Naive B cell (primary cell): ENCODE measurements at places on chromosomes 7 and 10.
A peak's percentile ranks its signal among the peaks of the same experiment; 100 is the strongest.

DNA sequence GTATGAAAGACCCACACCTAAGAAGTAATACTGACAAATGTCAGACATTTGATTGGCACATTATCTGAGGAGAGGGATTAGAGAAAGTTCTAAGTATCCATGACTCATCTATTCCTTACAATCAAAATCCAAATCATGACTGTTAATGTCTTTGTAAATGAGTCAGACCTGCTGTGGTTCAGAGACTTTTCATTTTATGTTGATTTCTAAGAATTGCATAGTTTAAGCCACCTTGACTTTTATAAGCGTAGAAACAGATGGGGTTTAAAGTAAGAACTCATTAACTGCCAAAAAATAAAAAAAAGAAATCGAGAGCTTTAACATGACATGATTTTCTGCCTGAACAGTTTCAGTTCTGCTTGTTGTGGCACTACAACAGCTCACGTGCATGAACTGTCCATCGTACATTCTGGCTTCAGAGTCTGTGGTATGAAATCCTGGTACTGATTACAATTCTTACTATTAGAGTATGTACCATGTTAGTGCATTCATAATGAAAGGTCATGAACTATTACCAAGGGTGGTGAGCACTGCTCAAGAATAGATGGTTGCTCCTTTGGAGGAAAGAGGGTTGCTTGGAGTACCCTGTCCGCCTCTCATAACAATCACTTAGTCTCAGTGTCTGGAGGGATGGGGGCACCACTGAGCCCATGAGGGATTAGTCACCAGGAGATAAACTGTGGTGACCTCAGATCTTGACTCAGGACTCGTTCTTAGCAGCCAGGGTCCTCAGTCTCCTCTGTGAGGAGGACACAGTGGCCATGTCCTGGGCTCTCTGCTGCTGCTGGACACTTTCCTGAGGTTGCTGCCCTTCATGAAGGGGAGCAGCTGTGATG is 42.2 kb downstream of the ACSM6 start:
- DNase-seq = peak; percentile 16

- DNase-seq = peak; percentile 19
These were observed 130.6 kb downstream of the SPAG6 start for GRCh38 chr10:22475651-22476600.

DNA sequence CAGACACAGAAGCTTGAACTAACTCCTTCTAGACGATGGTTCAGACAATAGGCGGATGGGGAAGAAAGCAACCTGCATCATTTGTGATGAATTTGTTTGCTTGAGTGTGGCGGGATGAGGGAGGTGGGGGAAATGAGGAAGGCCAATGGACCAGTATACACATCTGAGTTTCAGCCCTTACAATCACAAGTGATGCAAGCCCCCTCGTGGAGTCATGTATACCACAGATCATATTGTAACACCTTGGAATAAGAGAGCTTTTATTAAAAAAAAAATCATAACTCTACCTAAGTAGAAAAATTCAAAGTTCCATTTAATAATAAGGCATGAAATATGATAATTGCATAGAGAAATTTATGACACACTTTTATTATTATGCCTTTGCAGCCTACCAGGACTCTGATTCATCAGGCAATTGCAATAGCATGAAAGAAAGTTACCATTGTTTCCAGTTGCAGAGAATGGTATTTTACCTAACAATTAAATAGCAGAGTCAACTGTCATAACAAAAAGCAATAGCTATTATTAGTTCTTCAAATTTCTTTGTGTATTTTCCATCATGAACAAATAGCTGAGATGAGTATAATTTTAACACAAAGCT is 230.2 kb upstream of the AKR1E2 start:
- DNase-seq = no peak

DNA sequence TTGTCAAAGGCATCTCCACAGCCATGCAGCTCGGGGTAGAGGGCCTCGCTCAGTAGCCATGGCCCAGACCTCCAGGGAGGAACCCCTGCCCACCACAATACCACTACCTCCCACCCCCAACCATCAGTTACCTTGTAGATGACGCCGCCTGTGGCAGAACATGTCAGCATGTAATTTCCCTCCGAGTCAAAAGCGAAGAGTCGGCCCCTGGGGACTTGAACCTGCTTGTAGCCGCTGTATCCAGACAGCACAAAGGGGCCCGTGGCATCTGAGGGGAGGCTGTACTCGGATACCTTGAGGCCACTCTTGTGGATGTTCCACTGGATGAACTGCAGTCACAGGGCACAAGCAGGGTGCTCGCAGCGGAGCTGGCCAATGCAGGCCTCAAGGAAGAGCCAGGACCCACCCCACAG is 16.3 kb upstream of the CYREN start:
- DNase-seq = no peak

DNA sequence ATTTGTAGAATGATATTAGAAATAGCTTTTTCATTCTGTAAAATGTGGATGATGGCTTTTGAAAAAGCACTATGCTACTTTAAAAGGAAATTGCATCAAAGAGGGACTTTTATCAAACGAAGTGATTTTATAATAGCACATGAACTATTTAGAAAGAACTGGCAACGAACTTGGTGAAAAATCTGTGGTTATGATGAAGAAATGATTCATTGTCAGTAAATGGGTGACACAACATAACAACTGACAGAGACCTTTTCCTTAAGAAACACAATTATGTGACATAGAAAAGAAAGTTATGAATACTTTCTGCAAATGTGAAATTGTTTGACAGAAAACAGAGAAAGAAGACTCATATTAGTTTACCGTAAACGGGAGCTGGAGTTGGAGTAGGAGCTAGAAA is 60.7 kb upstream of the LAMB4 start:
- DNase-seq = no peak

DNA sequence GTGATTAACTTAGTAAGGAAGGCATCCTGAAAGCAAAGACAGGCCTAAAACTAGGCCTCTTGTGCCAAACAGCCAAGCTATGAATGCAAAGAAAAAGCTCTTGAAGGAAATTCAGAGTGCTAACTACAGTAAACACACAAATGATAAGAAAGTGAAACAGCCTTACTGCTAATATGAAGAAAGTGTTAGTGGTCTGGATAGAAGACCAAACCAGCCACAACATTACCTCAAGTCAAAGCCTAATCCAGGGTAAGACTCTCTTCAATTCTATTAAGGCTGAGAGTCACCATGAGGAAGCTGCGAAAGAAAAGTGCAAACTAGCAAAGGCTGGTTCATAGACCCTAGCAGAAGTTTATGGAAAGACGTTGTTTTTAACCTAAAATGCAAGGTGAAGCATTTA is 66.0 kb downstream of the IPMK start:
- DNase-seq = no peak

DNA sequence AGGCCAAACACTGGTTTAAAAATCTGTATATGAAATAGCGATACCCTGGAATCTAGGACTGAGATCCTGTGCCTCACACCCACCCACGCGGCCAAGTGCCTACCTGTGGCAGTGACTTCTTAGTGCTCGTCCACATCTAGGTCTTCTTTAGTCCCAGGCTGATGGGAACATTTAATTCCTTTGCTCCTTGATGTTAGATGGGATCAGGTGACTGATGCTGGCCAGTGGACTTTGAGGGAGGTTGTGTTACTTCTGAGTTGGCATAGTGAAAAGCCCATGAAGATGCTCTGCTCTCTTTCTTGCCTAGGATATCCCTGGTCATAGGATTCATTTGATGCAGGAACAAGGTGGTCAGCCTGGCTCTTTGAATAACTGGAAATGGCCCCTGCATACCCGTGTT is 59.2 kb downstream of the BMPR1A start:
- no peak for DNase-seq

GRCh38 chr7:107728276-107728675 is 15.7 kb upstream of the CBLL1 start:
- DNase-seq = no peak

- DNase-seq = no peak
These were observed 233.0 kb downstream of the EMX2 start for GRCh38 chr10:117775526-117775925.

- DNase-seq = no peak
These were observed 5.5 kb upstream of the PRRT4 start for GRCh38 chr7:128366986-128367385.

DNA sequence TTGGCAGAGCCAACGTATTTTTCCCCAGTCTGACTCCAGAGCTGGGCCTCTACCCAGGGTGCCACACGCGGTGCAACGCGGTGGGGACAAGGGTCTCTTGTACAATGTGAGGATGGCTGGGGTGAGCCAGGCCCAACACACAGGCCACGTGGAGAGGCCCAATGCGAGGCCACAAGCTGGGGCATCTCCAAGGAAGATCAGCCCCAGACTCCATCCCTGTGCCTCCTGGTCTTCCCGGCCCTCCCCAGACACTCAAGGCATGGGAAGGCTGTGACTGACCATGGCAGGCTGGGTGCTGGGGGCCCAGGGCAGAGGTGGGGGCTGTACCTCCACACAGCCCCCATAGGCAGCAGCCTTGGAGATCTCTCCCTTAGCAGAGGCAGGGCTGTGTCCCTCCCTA is 135.3 kb upstream of the FAM20C start:
- no peak for DNase-seq

DNA sequence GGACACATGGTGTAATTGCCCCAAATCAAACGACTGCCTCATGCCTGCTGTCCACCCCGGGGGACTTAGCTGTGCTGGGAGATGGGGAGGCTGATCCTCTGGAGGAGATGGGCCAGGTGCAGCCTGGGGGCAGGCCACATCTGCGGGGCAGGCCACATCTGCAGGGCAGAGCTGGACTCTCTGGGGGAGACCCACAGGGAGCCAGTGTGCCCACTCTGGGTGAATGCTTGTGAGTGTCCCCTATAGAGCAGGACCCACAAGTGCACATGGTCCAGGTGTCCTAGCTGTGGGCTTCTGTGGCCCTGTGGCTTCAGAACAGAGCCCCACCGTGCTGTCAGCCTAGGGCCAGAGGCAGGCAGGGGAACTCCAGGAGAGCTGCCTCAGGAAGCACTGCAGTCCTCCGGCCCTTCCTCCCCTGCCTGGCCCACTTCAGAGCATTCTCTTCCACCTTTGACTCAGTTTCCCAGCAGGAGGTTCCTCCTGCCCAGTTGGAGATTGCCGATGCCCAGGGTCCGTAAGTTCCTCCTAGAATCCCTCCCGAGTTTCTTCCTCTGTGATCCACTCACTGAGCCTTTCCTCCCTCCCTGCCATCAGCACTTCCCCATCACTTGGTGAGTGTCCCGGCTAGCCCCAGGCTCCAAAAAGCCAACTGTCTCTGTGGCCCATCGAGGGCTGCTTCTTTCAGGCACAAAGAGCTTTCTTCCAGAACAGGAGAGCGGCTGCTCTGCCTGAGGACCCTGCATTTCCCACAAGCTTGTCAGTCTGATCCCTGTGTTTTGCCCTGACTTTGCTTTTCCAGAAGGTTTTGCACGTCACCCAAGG is 50.3 kb downstream of the ADCYAP1R1 start:
- DNase-seq = no peak

DNA sequence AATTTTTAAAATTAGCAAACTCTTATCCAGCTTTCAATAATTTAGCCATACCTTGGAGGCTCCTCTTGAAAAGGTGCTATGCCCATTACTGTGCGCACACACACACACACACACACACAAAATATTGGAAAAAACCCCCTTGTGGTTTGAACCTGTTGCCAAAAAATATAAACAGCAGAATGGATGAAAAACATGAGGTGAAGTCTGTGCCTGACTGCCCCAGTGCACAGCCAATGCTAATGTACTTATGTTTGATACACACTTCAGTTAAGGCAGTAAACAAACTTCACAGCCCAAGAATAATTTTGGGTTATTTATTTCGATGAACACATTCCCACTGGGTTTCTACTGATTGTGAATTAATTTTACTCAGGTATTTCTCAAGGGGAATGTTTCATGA is 113.2 kb upstream of the SEM1 start:
- no peak for DNase-seq

- no peak for DNase-seq
These were observed 117.4 kb upstream of the MAGI2 start for GRCh38 chr7:79570903-79571302.

DNA sequence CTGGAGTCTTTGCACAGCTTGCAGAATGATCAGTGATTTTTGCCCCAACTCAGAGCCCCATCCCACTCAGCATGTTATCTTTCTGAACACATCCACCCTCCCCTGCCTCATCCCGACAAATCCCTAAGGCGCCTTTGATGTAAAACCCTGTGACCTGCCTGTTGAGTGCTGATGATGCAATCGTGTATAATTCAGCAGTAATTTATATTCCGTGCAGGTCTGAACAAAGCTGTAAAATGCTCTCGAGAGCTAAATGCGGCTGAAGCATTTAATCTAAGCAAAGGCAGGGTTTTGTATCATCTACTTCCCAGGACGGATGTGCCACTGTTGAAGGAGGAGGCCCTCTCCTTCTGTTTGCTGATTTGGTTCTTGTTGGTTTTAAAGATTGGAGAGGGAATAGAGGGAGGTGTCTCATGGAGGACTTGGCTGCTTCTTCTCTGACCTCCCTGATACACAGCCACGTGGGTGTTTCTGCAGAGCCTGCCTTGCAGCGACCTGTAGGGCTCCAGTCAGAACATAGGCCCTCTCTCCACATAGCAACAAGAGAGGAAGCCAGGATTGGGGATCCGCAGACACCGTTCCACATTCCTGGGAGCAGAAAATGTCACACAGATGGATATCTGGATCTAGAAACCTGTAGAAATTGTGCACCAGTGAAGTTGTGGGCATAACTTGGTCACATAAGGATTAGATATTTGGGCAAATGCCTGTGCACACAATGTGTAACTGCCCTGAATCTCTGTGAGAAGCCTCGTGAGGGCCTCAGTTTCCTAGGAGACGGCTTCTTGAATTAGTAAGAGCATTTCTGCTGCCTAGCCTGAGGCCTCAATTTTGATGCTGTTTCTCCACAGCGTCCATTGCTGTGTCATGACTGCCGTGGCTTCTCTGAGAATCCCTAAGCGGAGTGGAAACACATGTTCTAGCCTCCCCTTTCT is 90.2 kb upstream of the AGK start:
- DNase-seq = no peak

DNA sequence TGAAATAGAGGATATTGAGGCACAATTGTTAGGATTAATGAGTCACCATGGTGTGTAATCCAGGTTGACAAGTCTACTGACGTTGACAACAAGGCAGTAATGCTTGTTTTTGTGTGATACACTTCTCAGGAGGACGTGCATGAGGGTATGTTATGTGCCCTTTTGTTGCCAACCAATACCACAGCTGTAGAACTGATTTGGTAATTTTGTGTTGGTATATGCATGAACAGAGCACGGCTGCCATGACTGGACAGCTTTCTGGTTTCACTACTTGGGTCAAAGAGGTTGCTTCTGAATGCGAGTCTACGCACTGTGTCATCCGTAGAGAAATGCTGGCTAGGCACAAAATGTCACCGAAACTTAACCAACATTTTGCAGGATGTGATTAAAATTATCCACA is 32.9 kb downstream of the PHTF2 start:
- no peak for DNase-seq
